AG08395 (cell line): ENCODE measurements at places on chromosomes 2 and 18.

GRCh38 chr18:5391409-5391808, 95.9 kb upstream of the ZBTB14 start:
- DNase-seq = no peak

GRCh38 chr2:112727276-112728028, 6.6 kb downstream of the NT5DC4 start:
- no peak for DNase-seq

DNA sequence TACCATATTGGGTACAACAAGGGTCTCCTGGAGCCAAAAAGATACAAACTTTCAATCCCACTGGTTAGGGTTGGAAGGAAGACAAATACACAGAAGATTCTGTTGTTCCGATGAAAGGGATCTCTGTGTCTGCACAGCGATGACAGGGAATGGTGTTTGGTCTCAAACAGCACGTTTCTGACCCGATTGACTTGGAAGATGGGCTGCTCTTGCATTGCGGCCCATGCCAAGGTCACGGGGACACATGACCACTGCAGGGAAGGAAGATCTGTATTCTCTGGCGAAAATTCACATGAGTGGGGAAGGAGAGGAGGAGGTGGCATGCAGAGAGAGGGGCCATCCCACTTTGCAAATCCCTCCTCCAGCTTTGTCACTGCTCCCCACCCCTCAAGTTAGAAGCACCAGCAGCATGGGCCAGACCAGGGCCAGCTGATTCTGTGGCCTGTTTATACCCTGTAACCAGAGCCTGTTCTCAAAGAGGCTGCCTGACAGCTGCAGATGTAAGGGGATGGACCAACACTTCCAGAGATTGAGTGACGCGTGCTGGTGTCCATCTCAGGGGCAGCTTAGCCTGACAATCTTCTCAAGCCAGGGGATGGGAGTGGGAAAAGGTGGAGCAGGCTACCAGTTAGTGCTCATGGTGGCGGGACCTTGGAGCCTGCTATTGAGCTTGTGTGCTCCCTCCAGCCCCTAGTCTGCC, 57.2 kb downstream of the TNP1 start:
- no peak for DNase-seq

- DNase-seq = no peak
These were observed 116.0 kb upstream of the AQP4 start for GRCh38 chr18:26981360-26982082.

DNA sequence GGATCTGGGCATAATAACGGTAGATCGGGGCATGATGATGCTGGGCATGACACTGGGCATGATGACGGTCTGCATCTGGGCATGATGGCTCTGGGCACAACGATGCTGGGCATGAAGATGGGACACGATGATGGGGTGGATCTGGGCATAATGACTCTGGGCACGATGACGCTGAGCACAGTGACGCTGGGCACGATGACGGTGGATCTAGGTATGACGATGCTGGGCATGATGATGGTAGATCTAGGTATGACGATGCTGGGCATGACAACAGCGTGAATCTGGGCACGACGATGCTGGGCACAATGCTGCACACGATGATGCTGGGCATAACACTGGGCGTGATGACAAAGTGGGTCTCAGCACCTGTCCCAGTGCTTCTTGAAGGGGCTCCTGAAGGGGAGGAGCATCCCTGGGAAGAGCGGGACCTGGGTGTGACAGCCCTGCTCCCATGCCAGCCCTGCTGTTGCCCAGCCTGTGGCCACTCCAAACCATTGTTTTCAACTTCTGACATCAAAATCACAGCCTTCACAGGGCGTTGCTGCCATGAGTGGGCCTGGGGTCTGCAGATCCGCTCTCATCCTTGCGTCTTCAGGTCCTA, 30.4 kb upstream of the ALLC start:
- DNase-seq = no peak

DNA sequence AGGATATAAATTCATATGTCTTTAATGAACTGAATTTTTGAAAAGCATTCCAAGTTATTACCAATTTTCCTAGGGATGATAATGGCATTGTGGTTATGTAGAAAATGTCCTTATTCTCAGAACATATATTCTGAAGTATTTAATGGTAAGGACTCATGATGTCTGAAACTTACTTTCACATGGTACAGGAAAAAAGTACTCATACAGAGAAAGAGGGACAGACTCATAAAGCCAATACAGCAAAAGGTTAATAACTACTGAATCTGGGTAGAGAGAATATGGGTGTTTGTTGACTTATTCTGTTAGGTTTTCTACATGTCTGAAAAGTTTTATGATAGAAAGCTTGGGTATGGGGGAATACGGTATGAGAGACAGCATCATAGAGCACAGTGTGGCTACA, 84.3 kb upstream of the SERTAD2 start:
- DNase-seq = no peak

GRCh38 chr18:2891526-2892431, 45.0 kb downstream of the EMILIN2 start:
- DNase-seq = no peak
